ENCODE measurements at places on chromosomes 5 and 9.

DNA sequence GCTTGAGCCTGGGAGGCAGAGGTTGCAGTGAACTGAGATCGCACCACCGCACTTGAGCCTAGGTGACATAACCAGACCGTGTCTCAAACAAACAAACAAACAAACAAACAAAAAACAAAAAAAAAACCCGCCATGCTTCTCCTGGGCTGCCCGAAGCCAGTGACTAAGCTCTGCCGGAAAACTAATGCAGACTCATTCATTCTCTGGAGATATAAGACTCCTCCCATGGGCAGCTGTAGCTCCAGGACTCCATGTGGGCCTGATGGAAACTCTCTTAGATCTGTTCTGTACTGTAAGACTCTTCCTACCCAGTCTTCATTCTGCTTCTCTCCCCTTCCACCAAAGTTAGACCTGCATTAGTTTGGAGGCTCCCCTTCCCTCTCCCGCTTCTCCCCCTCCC is 11.1 kb downstream of the GLDC start:
- no peak for DNase-seq

DNA sequence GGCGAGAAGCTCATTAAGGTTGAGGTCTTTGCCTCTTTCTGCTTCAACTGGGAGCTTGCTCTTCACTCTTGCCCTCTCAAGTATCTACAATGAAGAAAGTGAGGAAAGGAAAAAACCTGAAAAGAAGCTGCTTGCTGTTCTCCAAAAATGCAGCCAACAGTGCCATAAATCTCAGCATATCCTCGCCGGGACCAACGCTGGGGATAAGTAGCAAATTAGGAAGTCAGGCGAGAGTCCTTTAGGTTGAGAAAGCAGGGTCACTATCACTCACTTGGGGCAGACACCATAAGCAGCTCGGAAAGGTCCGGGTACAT is 399 bp downstream of the NUP155 start:
- DNase-seq: no peak

DNA sequence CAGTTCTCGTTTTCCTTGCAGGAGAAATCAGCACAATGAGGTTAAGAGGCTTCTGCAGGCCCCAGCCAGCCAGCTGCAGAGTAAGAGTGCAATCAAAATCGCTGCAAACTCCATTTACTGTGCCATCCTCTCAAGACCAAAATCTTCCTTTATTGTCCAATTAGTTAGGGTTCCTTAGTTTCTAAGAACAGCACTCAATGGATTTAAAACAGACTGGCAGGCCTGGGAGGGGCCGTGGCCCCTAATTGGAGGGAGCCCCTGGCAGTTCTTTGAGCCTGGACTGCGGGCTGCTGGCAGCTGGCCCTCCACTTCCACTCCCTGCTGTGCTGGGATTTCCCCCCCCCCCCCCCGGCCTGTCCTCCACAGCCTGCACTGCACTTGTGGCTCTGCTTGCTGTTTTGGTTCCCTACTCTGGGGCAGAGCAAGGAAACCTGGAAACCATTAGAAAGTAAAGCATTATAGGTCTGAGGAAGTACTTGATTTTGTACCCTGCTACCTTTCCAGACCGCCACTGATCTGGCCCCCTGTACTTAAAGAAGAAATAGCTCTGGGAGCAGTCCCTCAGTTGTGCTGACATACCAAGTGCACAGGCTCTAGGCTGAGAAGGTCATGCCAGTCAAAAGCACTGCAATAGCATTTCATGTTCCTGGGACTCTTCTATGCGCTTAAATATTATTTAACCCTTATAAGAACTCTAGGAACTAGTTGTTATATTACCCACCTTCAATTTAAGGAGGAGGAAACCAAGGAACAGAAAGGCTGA is 129.0 kb downstream of the APBA1 start:
- DNase-seq: no peak

GRCh38 chr5:110851357-110851756 is 112.5 kb downstream of the SLC25A46 start:
- no peak for DNase-seq

DNA sequence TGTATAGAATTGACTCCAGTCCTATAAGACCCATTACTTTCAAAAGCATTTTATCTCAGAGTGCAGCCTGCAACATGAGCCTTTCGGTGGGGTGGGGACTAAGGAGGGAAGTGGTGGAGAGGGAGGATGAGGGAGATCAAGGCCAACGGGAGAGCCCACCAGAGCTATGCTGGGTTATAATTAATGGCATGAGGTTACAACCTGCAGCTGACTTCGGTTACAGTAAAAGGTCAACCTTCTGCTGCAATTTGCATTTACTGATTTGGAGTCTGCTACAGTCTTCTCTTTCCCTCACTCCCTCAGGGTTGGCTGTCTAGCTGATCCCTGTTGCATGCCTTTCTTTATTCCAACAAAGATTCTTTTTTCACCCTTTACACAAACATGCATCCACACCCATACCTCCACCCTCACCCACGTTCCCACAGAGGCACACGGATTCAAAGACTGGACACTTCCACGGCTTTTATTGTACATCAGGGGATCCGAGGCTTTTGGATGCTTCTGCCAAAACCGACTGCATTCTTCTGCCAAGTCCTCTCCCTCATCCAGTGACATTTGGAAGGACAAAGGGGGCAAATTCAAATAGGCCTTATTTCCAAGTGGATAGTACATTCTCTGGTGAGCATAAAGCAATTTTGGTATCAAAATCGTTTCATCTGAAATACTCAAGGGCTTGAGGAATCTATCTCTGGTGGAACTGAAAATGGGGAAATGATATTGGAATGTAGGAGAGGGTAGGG is 381.2 kb downstream of the NFIB start:
- no peak for DNase-seq

DNA sequence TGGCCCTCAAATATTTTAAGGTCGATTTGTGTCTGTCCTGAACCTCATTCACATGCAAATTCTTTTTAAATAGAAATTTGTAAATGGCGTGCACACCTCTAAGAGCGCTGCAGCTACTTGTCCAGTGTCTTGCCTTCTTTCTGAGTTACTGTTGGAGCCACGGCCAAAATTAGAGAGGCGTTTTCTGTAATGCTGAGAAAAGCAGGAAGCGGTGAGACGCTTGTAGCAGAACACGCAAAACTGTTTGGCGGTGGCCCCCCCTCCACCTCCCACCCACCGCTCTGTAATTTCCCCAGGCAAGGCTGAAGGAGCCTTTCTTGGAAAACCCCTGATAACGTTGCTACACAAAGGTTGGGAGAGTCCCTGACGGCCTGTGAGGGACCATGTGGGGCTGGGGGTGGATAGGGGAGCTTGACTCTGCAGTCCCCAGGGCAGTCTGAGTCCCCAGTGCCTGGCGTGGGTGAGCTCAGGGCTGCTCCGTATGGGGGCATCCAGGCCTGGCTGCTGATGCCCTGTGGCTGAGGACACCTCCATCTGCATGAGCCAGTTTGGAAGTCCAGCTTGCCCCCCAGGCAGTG is 96.5 kb downstream of the GADD45G start:
- no peak for DNase-seq

DNA sequence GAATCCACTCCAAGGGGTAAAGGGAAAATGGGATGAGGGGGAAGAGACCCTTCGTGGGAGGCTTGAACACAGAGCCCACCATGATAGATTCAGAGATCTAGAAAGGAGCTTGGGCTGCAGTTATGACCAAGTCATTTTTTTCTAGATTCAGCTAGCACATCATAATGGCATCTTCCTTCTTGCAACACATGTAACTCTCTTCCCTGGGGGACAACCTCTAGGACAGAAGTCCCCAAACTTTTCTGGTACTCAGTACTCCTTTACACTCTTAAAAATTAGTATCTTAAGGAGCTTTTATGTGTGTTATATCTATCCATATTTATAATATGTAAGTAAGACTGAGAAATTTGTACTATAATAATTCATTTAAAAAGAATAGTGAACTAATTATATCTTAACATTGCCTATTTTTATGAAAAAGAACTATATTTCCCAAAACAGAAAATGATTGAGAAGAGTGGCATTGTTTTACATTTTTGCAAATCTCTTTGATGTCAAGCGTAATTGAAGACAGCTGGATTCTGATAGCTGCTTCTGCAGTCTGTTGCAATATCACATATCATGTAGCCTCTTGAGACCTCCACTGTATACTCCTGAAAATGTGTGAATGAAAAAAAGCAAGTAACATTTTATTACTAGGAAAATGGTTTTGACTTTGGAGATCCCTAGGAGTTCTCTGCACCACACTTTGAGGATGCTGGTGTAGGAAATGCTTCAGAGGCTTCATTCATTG is 875 bp downstream of the ACO1 start:
- no peak for DNase-seq

- DNase-seq: no peak
Observed at GRCh38 chr9:84858364-84858763, 188.8 kb downstream of the NTRK2 start.

DNA sequence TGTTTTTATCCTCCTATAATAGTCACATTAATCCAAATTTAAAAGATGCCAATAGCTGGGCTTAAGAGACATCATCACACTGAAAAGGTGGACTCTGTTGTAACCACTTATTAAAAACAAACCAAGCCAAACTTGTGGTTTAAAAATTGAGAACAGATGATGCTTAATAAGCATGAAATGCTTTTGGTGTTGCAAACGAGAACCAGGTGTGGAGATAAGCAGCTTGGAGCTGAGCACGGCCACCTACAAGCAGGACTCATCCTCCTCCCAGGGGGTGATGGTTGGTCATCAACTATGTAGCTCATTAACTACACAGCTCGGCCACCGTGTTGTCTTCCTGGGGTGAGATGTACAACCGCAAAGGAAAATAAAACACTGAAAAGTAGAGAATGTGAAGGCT is 154.4 kb downstream of the NPR3 start:
- no peak for DNase-seq

- no peak for DNase-seq
Observed at GRCh38 chr5:159218595-159219023, 9.3 kb upstream of the RNF145 start.

DNA sequence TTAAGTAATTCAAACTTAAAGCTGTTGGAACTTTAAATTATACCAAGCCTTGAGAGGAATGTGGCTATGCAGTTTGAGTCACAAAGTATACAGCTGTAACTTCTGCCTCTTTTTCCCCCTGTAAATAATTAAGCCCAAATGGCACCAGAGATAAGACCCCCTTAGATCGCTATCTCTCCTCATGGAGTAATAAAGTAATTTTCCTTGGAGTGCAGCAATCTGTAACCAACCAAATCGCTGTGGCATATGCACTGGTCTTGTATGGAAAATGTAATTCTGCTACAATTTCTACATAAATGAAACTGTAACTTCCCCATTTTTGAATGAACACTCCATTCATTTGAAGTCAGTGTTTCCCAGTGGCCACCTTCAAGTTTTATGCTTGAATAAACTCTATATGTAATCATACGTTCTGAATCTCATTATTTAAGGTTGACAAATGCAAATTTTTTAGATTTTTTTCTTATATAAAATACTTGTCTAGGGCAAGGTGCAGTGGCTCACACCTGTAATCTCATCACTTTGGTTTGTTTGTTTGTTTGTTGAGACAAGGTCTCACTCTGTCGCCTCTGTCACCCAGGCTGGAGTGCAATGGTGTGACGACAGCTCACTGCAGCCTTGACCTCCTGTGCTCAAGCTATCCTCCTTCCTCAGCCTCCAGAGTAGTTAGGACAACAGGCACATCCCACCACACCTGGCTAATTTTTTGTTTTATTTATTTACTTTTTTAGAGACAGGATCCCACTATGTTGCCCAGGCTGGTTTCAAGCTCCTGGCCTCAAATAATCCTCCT is 12.3 kb downstream of the SUSD1 start:
- no peak for DNase-seq

DNA sequence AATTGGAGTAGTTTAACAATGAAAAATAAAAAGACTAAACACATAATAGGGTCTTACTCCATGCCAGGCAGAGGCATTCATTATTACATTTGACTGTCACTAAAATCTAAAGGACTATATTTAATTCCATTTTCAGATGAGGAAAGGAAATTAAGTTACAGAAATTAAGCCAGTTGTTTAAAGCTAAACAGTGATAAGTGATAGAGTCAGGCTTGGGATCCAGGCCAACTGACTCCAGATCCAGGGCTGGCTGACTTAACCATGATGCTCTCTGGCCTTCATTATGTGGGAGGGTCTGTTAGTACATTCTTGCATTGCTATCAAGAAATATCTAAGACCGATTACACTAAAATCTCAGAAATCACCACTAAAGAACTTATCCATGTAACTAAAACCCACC is 107.2 kb downstream of the ARHGEF28 start:
- DNase-seq: no peak

Measured in omental fat pad (tissue), 4 donors.